ENCODE measurements at places on chromosomes 3 and 15.

DNA sequence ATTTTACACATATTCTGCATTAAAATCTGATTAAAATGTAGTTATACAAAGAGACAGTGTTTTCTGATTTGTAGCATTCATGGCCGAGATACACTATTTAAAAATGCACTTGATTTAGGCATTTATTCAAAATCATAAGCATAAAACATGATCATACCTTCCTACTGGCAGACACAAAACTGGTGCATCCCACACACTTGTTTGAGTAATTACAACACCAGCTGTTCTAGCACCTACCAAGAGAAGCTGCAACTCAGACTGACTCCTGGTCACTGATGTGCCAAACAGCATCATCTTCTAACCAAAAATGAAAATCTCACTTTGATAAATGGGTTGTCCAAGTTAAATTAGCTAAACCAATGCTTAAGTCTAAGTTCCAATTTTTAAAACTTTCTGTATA, 262.7 kb upstream of the NSMCE3 start:
- no peak for DNase-seq

- DNase-seq: no peak
Observed at GRCh38 chr15:57224664-57225063, 151.6 kb upstream of the CGNL1 start.

DNA sequence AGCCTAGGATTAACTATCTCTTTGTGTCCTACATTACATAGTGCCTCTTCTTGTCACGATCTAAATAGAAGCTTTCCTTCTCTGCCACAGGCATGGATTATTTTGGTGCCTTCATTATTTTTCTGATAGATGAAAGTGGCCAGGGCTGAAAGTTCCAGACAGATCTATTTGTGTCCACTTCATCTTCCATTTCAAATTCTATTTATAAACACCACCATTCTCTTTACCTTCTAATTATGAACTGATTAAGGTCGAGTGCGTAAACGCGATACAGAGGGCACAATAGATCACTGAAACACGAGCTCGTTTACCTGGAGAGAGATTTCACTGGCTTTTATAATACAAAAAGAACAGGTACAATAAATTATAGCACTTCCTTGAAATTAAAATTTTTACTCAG, 105.0 kb downstream of the EDEM1 start:
- no peak for DNase-seq

DNA sequence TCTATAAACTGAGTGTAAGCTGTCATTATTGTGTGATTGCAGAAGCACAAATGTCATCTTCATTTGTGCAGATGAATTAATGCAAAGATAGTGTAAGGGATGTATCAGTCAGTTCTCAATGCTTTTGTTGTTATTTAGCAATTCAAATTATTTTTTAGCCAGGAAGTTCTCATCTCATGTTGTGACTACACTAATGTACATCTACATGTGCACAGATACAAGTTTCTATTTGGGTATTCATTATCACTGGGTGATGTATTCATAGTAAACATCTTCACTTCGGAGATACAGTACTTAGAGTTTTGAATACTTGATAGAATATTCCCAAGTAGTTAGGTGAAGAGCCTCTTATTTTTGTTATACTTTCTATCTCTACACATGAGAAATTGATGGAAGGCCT, 11.1 kb downstream of the EIF2A start:
- DNase-seq: no peak

- DNase-seq: no peak
Observed at GRCh38 chr3:149673393-149673792, 15.6 kb upstream of the WWTR1 start.

DNA sequence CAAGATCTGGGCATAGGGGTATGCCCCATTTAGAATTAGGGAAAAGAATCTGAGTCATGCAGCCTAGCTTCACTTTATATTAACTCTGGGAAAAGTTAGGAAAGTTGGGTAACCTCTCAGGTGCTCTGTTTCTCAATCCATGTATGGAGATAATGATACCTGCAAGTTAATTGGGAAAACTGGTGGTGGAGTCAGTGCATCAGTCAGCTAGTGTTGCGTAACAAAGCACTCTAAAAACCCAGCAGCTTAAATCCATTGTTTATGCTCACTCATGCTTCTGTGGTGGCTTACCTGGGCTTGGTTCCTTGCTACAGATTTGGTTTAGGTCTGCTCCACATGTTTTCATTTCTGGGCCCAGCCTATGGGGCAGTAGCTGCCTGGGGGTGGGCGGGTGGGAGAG, 91.0 kb downstream of the SMAD3 start:
- DNase-seq: no peak
